Hematopoietic multipotent progenitor cell treated with erythropoietin and hydrocortisone succinate and interleukin-3 and kit ligand, for 6 days (in vitro differentiated cells): ENCODE measurements at places on chromosomes 7 and 10.

GRCh38 chr10:110511734-110512449 is 14.2 kb downstream of the DUSP5 start:
- no peak for DNase-seq

- DNase-seq: no peak
Observed at GRCh38 chr10:24821986-24822385, 98.3 kb upstream of the ARHGAP21 start.

DNA sequence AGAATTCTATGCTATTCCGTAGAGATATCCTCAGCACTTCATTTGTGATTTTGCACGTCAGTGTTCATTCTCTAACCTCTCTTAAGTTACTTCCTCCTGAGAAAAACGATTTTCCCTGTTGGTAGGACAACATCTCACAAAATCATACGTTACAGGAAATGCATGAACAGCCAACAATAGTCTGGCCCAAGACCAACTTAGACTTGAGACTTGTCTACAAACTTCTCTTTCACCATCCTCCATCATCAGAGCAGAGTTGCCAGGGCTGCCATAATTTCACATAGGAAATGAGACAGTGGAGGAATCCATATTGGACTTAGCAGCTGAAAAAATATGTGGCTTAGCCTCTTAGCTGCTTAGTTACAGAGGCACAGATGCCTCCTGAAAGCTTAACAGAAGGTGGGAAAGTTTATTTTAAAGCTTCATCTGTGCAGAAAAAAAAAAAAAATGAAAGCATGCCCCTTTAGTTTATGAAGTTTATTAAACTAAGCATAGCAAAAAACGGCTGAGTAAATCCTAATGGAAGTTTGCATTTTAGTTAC is 222.5 kb upstream of the CACNA2D1 start:
- DNase-seq: no peak

DNA sequence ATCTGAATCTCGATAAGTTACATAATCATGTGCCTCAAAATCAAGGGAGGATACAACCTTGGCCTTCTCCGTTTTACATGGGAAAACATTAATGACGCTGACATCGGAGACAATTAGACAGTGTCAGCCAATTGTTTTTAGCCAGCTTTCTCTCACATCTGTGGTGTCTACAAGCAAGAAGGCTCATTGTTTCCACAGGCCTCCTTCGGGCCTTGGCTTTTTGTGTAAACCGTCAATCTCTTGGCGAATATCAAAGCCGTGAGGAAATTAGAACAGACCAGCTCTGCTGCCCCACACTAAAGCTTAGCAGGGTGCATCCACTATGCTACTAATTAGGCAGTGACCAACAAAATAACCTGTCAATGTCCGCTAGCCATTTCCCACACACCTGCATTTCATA is 43.2 kb downstream of the VAX1 start:
- no peak for DNase-seq

DNA sequence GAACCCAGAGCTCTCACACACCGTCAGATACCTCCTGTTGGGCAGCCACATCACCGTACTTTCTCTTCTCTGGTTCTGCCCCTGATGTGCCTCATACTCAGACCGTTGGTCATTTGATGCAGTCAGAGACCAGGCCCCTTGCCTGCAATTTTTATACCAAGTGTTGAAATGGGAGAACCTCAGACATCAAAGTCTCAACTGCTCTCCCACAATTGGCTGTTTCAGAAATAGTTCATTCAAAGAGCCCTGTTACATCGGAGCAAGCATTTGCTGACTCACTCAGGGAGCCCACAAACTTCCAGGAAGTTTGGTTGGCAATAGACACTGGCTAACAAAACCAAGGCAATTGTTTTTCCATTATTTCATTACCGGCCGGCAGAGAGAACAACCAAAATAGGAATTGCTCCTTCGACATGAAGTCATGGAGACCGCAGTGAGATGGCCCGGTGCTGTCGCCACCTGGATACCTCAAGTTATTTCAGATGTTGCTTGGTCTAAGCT is 33.5 kb upstream of the ADAM12 start:
- DNase-seq: no peak

- DNase-seq: no peak
Observed at GRCh38 chr7:7996568-7996967, 28.0 kb downstream of the GLCCI1 start.

DNA sequence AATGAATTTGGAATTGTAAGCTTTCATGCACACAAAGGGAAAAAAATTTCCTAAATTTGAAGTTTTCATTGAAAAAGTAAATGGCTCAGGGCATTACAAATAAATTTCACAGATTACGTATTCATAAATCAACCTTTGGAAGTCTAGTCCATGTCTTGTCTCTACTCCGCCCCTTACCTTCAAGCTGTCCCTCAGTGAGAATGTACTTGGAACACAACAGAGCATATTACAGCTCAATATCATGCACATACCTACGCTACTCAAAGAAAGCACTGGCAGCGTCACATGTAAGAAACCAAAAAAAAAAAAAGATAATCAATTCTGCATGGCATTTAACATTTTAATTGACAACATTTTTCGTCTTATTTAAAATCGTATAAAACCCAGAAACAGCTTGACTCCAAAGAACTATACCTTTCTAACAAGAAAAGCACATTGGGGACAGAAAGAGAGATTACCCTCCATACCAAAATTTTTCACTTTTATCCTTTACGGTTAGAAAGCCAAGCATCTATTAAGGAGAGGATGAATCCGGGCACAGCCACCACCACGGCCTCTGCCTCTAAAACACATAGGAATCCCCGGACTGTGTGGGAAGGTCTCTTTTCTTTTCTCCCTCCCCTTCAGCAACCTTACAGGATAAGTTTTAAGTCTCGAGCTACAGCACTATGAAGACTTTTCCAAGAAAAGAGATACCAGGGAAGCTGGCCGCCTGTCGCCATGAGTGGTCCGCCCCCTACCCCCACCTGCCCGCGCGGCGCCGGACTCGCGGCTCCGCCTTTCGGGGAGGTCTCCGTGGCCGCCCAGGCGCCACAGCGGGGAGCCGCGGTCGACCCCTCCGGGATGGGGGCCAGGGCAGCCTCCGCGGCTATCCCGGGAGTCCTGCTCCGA is 1.1 kb downstream of the JMJD1C start:
- peak; percentile 18 for DNase-seq

- peak; percentile 99 for DNase-seq
Observed at GRCh38 chr7:6392712-6393666, 54.8 kb downstream of the DAGLB start.
